ENCODE measurements at places on chromosomes 4 and X.

DNA sequence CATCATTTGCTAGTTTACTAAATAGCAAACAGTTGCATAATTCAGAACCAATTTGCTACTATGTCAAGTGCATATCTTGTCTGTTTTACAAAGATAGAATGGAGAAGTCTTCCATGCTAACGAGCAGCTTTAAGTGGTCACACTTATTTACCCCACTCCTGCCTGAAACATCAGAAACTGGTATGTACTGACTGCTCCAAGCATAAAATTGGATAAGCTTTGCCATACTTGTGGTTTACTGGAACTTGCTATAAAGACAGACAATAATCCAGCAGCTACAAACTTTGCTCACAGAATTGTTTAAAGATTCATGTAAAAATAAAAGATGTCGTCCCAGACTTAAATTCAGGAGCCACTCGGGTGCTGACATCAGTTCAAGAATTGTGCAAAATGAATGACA, 13.3 kb upstream of the CDKL2 start:
- no peak for DNase-seq

GRCh38 chr4:162115333-162115732, 48.5 kb downstream of the FSTL5 start:
- no peak for DNase-seq

GRCh38 chr4:26748811-26749210, 111.8 kb upstream of the STIM2 start:
- no peak for DNase-seq

GRCh38 chr4:18816228-18816895, 794.8 kb upstream of the LCORL start:
- DNase-seq = no peak

DNA sequence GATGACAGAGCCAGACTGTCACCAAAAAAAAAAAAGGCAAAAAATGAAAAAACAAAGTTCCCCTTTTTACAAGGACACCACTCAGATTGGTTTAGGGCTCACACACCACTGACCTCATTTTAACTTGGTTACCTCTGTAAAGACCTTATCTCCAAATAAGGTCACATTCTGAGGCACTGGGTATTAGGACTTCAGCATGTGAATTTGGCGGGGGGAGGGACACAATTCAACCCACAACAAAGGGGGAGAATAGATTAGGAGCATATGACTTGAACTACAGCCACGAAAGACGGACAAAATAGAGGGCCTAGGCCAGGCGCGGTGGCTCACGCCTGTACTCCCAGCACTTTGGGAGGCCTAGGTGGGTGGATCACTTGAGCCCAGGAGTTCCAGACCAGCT, 31.0 kb upstream of the ARAF start:
- DNase-seq = no peak

DNA sequence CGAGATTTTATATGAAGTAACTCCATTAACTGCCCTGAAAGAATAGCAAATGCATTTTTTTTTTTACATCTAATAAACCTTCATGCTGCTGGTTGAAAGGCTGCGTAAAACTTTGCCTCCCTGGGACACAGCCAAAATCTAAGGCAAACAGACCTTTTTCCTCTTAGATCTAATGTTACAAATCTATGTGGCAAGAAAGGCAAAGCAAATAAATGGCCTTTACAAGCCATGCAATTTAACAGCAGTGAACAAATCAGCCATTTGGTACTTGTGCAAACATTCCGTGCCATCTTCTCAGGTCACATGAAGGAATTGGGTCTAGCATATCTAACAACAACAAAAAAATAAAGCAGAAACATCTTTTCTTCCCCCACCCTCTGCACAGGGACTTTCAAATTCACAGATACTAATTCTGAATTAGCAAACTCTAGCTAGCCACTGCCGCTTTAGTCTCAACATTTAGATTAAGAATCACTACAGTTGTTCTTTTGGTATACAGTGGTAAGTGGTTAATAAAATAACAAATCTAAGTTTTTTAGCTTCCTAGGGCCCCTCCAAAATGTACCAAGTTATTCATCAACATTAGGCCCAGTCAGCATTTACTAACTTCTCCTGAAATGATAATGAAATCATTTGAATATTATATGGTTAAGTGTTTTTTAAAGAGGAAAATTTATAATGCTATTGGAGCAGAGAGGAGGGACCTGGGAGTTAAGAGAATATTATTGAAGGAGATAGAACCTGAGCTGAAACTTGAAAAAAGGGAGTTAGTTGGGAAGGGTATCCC, 593.8 kb downstream of the SMARCA1 start:
- no peak for DNase-seq

DNA sequence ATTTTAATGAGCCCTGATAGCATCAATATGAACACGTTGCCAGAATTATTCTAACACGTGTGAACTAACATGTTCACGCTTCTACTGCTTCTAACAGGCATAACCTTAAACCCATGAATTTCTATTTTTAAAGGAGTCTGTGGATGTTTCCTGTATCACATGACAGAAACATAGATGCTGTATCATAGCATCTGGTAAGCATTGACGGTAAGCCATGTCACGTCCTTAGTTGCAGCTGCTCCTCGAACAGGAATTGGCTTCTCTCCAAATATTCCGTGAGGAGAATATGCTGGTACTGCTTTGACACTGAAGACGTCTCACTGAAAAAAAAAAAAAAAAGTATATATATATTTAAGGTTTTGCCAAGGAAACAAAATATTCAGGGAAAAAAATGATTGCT, 105.1 kb upstream of the MXRA5 start:
- no peak for DNase-seq

- DNase-seq = no peak
Observed at GRCh38 chr4:138209094-138209493, 33.1 kb downstream of the SLC7A11 start.

DNA sequence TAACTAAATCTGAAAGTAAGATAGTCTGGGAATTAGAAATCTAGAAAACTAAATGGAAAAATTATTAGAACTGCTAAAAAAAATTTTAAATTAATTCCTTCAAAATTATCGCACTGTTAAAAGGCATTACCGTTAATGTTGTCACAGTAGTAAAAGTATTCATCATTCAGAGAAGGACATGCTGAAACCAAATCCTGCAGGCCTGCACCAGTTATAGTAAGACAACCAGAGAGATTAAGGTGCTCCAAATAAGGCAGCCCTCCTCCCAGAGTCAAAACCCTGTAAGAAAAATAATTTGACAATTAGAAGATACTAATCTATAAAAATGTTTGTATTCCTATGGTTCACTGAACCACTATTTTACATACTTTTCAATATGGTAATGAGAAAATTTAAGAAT, 43.0 kb downstream of the FBXL5 start:
- DNase-seq = no peak

DNA sequence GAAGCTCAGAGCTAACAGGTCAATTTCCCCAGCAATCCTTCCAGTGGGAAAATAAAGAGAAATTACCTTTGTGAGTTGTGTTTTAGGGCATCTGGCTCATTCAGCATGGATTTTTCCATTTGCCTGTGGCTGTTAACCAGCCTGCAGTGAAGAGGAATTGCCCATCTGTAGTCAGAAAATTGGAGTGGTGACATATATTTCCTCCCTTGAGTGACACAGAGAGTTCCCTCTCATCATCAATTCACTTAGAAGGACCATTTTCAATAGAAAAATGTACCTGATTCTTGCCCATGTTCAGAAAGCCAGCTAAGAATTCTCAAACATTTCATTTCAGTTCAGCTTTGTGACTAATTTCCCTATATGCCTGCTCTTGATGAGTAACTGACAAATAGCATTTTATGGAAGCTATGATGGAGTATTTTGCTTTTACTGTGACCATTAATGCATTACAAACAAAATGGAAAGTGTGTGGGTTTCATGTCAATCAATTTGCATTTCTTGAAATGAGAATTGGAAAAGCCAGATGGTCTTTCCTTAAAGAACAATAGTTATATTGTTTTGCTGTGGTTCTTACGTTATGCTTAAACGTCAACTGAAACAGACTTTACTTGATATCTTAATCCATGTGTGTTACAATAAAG, 155.8 kb downstream of the NWD2 start:
- no peak for DNase-seq

DNA sequence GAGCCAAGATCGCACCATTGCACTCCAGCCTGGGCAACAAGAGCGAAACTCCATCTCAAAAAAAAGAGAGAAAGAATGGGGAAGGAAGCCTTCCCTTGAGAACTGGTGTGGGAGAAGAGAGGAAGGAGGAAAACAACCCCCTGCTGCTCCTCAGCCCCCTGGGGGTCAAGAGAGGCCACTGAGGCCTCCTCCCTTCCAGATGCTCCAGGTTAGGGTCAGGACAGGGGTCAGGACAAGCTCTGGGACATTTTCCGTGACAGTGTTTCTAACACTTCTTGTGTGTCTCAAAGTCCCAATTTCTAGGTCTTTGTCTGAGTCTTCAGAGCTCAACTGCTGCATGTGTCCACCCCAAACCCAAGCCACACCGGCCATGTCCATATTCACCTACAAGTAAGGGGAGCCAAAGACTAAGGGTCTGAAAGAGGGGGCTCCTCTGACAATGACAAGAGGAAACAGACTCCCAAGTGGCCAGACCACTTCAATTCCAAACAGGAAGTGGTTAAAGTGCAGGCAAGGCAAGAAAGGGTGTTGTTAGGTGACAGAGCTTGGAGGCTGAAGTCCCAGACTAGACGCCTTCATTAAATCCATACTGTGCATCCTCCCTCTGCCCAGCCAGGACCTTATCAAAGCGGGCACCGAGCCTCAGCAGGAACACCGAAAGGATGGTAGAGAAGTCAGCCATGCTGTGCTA, 8.3 kb downstream of the L1CAM start:
- DNase-seq = no peak

DNA sequence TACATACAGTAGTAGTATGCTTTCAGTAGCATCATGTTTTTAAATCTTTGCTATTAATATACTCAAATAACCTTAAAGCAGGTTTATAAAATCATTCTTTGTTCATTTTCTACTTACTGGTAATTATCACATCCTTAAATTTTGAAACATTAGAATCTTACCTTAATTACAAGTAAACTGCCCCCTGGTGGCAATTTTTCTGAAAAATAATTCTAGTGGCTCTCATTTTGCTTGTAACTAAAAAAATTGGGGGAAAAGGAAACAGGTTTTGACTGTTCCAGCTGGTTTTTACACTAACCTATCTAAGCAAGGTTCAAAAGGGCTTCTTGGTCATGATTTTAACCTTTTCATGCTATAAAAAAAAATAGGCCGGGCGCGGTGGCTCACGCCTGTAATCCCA, 18.5 kb upstream of the DCAF4L1 start:
- no peak for DNase-seq

- DNase-seq = no peak
Observed at GRCh38 chr4:123606946-123607542, 210.4 kb downstream of the SPRY1 start.

DNA sequence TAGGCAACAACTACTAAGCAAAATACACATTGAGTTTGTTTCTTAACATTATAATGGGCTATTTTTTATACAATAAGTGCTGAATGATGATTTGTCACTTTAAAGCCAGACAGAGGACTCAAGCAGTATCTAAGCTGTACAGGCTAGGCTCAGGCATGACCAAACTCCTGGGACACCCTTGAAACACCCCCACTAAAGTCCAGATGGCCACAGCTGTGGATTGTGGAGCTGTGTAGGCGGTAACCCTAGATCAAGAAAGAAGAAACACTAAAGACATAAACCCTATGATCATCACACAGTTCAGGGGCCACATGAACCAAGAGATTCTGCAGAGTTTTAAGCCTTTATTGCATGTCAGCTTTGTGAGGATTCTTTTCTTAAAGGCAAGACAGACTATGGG, 25.1 kb downstream of the TAB3 start:
- no peak for DNase-seq

GRCh38 chr4:78131403-78131802, 74.3 kb downstream of the FRAS1 start:
- no peak for DNase-seq

- DNase-seq = no peak
Observed at GRCh38 chrX:115539841-115540240, 21.1 kb upstream of the PLS3 start.

DNA sequence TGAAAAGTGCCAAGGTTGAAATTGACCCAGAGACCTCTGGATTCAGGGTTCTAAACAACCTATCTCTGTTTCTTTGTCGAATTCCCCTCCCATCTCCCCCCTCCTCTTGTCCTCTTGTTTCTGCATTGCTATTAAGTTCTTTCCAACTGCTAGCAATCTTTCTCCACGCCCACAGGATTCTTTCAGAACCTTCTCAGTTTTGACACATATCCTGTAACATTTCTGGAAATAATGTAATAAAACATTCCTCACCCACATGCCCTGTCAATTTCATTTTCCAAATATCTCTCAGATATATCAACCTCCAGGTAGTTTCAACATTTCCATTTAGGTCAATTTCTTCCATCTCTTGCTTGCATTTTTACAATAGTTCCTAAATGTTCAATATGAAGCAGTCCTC, 1105.9 kb downstream of the ARAP2 start:
- DNase-seq = no peak

GRCh38 chrX:102650903-102651241, 411 bp upstream of the GPRASP1 start:
- DNase-seq = no peak

DNA sequence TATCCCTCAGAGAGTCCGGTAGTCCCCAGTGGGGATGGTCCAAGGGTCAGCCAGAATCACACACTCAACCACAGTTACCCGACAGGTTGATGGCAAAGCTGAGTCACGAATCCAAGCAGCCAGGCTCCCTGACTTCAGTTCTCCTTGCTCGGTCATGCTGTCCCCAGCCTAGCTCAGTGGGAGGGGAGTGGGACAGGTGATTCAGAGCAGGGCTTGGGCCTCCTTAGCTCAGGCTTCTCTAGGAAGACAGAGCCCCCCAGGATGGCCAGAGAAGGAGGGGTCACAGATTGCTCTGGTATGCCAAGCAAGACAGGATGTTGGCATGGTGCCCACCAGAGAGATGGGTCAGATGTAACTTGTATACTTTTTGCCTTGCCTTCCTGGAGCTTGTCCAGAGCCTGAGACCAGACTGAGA, 66.5 kb downstream of the EFNB1 start:
- no peak for DNase-seq

DNA sequence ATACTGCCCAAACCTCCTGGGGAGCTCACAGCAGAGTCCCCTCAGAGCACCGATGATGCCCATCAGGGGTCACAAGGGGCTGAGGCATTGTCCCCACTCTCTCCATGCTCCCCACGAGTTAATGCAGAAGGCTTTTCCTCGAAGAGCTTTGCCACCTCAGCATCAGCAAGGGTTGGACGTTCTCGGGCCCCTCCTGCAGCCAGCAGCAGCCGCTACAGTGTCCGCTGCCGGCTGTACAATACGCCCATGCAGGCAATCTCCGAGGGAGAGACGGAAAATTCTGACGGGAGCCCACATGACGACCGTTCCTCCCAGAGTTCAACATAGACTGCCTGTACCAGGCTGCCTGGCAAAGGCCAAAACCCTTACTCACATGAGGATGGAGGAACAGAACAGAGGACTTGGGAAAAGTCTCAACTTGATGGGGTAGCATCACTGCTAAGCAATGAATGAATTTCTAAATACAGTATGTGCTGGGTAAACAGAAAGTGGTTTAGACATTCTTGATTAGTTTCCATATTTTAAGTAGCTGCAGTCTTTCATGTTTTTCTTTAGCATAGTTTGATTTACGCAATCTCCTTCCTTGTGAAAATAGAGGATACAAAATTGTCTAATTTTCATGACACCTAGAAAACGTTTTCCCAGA, 5.0 kb upstream of the SCML1 start:
- no peak for DNase-seq

Data from stimulated activated CD8-positive, alpha-beta memory T cell treated with anti-CD3 and anti-CD28 coated beads, Interleukin-7, amount 100 ng/mL, for 1 hour (primary cell).